ENCODE measurements at places on chromosomes 1 and 21. TPM values are rescaled to one million over a fixed set of nuclear protein-coding genes. Genes with fewer than 3 reads are reported as not detected.

GRCh38 chr1:245776694-245777332, 622.0 kb downstream of the KIF26B start:
- no peak for DNase-seq

GRCh38 chr1:50425376-50426107, 2.3 kb upstream of the DMRTA2 start:
- no peak for DNase-seq

DNA sequence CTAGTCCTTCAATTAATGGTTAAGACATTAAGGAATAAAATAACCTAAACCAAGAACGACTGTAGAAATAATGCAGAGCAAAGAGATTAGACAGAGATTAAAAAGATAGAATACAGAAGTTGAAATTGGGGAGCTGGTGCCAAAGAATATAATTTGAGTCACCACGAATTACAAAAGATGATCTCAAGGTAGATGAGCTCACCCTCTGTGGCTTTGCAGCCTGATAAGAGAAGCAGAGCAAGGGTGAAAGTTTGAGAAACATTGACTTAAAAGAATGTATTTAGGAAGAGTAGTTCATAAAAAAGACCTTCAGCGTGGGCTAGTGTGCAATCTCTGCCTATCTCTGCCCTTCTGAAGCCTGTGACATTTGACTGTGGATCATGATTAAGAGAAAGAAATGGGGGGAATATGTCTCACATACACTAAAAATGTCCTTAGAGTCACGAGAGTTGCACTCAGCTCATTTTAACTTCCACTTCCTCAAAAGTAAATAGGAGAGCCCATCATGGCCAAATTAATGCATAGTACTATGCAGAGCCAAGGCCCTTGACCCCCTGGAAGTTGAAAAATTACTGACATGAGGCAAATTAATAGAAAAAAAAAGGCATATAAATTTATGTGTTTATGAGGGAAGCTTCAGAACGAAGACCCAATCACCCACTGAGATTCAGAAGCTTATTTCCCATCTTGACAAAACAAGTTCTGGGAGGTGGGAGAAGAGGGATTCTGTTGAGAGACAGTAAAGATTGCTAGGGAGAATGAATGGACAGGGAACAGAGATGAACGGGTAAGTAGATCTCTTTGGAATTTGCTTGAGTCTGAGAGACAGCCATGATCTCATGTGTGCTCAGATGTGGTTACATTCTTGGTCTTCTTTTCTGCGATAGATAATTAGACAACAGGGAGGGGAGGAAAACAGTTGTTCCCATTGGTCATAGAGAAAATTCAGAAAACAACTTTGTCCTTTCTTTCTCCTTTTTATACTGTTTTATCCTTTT, 395.4 kb upstream of the LRRC7 start:
- DNase-seq = no peak

DNA sequence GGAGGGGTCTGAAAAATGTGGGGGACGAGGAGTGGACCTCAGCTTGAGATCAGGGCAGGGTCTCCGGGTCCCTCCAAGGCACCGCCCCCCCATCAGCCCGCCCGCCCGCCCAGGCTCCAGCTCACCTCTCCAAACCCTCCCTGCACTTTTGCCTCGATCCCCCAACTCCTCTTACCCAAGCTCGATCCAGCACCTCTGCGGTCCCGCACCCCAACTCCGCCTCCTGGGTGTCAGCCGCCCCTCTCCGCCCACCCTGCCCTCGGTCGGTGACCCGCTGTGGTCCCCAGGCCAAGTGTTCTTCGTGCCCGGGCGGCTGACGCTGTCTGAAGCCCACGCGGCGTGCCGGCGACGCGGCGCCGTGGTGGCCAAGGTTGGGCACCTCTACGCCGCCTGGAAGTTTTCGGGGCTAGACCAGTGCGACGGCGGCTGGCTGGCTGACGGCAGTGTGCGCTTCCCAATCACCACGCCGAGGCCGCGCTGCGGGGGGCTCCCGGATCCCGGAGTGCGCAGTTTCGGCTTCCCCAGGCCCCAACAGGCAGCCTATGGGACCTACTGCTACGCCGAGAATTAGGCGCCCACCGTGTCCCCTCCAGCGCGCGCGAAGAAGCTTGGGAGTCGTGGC, 5.7 kb downstream of the HAPLN2 start:
- no peak for DNase-seq

- no peak for DNase-seq
These were observed 43.1 kb downstream of the OR10J5 start for GRCh38 chr1:159492575-159493323.

- no peak for DNase-seq
These were observed 10.3 kb downstream of the SHISA4 start for GRCh38 chr1:201898992-201899391.

GRCh38 chr1:40389871-40390560, 16.5 kb downstream of the SMAP2 start:
- no peak for DNase-seq

- no peak for DNase-seq
These were observed 10.9 kb upstream of the RCAN3 start for GRCh38 chr1:24491577-24492360.

- DNase-seq = no peak
These were observed 42.8 kb downstream of the ARHGEF10L start for GRCh38 chr1:17582124-17582774.

DNA sequence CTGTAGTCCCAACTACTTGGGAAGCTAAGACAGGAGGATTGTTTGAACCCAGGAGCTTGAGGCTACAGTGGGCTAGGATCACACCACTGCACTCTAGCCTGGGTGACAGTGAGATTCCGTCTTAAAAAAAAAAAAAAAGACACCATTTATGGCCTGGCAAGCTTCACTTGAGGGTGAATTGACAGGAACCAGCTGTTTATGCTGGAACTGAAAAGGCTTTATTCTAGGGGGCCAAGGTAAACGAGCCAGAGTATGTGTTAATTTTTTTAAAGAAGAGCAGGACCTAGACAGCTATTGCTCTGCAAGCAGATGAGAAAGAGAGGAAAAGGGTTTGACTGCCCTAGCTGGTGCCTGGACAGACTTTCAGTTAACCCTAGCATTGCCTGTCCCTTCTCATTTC, 37.0 kb downstream of the S100A6 start:
- no peak for DNase-seq

DNA sequence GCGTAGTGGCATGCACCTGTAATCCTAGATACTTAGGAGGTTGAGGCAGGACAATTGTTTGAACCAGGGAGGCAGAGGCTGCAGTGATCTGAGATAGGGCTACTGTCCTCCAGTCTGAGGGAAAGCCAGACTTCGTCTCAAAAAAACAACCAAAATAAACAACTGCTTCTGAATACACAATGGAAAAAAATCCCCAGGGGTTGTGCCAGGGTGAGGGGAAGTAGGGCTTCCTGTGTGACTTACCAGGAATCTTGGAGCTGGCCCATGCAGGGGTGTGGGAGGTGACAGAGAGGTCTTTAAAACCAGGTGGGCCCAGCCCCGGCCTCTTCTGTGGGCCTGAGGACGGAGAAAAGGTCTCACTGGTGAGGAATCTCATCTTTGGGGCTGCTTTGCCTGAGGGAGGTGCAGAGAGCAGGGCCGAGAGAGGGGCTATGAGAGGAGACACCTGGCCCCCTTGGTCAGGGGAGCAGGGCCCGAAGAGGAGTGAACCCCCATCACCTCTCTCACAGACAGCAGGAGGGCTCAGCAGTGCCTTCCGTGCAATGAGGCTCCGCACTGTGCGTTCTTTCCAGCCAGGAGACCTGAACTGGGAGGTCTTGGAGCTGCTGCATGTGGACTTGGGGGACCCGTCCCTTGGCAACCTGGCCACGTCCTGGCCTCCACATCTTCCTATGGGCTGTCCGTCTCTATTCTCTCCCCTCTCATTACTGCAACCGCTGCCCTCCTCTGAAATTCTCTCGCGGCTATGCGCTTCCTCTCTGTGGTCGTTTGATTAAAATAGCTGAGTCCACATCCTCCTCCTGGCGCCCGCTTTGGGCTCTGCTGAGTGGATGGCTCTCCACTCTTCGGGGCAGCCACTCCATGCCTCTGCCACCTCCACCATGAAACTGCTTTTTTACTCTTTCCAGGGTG, 10.7 kb downstream of the PLA2G5 start:
- no peak for DNase-seq

The ADAM30 gene
- not detected for polyA plus RNA-seq

The LRRC71 gene
- 0.75 TPM for polyA plus RNA-seq
